Epithelial cell of proximal tubule (primary cell): ENCODE measurements at places on chromosomes 6 and 20.

DNA sequence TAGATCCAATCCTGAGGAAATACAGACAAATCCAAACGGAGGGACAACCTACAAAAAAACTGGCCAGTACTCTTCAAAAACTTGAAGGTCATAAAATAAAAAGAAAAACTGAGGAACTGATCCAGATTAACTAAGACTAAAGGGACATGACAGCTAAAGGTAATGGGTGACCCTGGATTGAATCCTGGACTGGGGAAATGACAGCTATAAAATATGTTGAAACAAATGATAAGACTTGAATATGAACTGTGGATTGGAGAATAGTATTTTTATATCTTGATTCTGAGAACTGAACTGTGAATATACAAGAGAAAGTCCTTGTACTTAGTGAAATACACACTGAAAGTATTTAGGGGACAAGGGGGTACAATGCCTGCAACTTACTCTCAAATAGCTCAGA, 96.9 kb upstream of the EMILIN3 start:
- no peak for DNase-seq

GRCh38 chr6:12081771-12082170, 69.7 kb downstream of the HIVEP1 start:
- no peak for DNase-seq

DNA sequence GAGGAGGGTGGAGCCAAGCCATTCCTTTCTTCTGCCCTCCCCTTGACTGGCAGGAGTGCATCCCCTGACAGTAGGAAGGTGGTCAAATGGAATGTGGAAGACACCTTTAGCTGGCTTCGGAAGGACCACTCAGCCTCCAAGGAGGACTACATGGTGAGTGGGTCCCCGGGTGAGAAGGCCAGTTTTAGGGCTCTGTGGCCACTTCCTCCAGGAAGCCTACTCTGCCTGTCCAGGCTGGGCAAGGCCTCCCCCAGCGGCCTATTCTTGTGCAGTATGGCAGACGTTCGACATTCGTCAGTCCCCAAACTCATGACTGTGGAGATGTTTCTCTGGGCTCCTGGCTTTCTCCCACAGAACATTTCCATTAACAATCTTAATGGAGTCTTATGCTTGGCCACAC, 9.1 kb downstream of the PCIF1 start:
- no peak for DNase-seq

DNA sequence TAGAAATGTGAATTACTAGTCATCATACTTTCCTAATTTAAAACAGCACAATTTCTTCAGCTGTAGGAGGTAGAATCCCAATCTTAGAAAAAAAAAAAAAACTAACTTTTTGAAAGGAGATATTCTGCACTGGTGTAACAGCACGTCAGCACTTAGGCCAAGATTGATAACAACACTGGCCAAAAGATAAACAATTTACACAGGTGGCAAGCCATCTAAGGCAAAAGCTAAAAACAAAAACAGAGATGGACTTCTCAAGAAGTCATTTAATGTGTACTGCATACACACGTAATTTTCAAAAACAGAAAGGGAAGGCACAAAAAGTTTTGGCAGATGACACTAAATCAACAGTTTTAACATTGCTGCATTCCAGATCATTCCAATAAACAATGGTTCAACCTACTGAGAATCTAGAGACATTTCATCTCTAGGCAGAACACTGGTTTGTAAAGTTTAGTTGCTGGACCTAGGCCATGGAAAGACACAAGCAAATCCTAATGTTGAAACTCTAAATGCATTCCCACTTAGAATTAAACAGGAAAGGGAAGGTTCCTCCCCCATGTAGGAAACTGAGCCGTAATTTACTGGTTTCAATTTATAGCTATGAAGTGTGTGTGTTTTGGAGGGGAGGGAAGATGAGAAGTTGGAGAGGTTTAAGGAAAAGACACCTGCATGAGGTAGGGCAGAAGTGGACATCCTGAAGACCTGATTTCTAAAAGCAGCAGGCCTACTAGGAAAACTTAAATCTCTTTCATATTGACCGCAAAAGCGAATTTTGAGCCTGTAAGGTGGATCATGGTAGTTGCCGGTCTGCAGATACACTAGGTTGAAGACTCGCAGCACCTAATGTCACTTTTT, 1.3 kb downstream of the GCLC start:
- DNase-seq: no peak

DNA sequence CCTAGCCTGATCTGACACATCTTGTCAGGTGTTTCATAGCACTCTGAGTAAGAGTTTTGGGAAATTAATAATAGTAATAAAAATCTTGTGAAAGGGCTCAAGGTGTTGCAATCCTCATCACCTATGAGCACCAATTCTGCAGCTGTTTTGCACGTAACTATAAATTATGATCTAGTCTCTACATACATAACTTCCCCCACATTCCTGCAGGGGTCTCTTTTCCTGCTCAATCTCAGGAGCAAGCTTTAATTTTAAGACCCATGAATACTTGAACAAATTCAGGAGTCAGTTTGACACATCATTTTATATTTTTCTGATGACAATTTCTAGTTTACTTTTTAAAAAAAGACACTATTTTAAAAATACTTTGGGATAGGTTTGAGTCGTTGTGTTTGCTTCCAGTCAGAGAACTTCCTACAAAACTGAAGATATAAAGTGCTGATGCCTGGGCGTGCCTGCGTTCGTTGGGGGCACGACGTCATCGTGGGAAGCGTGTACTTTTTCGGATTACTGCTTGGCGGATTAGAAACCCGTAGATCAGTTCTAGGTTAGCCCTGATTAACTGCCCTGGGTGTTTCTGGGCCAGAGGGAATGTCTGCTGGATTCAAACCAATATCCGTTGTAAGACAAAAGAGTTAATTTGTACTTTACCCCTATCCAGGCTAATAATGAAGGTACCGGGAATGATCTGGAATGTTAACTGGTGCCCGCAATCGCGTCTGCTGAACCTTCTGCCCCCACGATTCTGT, 1.0 kb upstream of the E2F3 start:
- no peak for DNase-seq

DNA sequence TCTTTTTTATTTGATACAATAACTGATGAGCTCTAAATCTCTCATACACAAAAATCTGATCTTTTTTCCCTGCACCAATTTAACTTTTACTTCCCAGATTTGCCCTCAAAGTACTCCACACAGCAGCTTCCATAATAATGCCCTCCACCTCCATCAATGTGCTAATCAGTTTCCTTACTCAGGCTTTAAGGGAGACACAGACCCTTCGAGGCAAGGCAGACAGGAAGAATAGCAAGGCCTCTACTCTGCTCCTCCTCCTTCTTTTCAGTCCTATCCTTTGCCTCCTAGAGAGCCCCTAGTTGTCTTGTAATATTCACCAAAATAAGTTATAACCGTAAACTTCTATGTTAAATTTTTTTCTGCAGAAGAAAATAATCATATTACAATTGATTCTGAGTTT, 444.9 kb upstream of the RNF217 start:
- DNase-seq: no peak
